ENCODE measurements at places on chromosomes 3 and 15.
A peak's percentile ranks its signal among the peaks of the same experiment; 100 is the strongest.

GRCh38 chr3:57825116-57825515 lies 69.0 kb downstream of the SLMAP start:
- DNase-seq, result no peak

GRCh38 chr3:18440066-18440722 lies 15.1 kb upstream of the SATB1 start:
- DNase-seq, result no peak

GRCh38 chr3:6781092-6781491 lies 79.8 kb upstream of the GRM7 start:
- no peak for DNase-seq

DNA sequence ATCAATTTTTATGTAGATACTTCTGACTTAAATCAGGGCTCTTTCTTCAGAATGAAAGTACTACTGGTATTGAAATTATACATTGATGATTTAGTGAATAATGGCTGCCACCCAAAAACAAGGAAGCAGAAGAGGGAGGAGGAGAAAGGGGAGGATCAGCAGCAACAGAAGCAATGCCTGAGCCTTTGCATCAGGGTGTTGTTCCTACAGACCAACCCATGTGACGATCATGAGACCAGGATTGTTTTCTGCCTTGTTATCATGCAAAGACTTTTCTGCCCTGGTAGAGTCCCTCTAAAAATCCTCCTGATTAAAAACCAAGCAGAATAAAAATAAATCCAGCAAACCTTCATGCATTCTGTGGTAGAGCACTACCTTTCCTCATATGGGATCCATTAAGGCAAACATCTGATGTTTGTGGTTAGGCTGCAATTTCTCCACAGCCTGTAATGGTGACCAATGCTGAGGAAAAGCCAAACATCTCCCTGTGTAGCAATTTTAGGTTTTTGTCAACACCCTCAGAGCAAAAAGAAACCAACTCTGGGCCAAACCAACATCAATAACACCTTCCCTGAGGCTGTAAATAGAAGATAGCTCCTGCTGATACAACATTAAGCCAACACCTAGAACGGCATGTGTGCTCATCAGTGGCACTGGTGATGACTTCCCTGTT lies 191.7 kb downstream of the ATP8B4 start:
- no peak for DNase-seq

DNA sequence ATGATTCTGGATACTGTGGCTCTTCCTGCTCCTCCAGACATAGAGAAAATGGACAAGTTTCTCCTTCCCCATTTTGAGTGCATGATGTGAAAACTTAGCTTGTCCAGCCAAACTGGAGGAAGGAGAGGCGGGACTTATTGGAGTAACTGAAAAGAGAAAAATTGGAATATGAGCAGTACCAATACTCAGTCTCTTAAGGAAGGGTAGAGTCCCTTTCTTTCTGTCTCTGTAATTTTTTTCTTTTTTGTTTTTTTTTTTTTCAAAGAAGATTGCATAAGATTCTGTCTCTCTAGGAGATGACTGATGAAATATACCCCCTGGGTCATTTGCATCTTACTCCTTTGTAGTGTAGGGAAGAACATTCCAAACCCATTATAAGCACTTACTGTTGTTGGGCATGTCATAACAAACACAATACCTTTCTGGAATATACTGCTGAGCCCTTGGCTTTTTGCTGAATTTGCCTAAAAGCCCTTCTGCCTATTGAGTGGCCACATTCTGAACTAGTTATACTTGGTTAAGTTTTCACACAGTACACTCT lies 498.1 kb upstream of the TPRG1 start:
- peak; percentile 88 for DNase-seq

- DNase-seq, result no peak
Observed at GRCh38 chr15:40363611-40364010, 5.6 kb downstream of the DISP2 start.

- DNase-seq, result no peak
Observed at GRCh38 chr3:100090669-100091005, 23.7 kb downstream of the FILIP1L start.

DNA sequence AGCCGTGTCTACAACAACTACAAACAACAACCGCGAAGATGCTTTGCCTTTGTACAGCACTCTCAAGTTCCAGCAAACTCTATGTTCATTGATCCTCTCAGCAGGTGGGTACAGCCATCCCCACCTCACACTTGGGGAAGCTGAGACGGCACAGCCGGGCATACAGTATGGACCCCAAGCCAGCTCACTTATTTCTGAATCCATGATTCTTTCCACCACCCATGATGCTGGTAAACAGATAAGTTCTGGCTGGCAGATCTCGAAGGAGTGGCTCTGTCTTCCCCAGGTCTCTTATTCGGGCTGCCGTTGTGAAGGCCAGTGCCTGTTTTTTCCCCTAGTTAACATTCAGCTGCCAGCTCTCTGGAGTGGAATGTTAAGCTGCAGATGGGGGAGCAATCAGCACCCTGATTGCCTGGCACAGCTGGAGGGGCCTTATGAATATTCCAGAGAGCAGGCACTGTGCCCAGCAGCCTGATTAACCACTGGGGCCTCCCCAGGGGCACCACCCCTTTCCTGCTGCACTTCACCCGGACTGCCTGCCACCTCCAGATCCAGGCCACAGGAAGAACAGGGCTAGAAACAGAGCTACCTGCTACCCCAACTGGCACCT lies 73.2 kb downstream of the CORO2B start:
- DNase-seq, result peak; percentile 67

DNA sequence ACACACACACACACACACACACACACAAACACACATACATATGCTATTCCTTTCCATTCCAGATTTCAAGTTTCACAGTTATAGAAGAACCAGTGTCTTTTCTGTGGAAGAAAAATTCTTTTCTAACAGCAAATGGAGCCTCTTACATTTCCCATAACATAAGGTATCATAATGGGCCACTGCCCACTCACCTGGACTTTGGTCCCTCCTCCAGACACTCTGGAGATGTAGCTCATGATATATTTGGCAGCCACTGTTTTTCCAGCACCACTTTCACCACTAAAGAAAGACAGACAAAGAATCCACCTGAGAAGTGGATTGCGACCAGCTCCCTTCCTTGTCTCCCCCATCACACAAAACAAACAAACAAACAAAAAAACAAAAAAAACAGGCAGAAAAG lies 29.8 kb downstream of the LDHAL6B start:
- no peak for DNase-seq

DNA sequence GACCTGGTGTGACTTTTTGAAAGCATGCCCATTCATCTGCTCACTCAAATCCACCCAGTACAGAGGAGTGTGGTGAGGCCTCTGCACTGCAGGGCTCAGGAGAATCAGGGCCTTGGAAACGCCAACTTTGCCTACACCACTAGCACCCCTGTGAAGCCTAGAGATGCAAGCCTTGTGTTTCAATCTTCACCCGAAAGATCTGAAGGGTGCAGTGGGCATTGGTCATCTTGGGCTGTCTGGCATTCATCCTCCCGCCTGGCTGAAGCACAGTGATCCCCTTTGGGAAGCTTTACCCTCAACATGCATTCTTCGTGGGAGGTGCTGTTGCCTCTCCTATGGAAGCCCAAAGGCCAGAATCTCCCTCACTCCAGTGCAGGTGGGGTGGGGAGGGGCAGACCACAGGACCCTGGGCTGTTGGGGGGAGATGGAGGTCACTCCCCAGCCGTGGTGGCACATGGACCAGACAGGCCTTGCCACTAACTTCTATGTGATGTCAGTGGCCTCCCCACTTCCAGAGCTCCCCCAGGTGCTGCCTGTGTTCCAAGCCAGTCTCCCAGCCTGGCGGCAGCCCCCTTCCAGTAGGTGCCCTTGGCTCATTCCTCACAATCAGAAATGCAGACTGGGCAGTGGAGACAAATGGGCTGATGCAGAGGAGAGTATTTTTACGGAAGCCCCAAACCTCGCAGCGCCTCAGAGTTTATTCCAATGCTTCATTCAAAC lies 92.5 kb downstream of the ADAMTS17 start:
- no peak for DNase-seq

DNA sequence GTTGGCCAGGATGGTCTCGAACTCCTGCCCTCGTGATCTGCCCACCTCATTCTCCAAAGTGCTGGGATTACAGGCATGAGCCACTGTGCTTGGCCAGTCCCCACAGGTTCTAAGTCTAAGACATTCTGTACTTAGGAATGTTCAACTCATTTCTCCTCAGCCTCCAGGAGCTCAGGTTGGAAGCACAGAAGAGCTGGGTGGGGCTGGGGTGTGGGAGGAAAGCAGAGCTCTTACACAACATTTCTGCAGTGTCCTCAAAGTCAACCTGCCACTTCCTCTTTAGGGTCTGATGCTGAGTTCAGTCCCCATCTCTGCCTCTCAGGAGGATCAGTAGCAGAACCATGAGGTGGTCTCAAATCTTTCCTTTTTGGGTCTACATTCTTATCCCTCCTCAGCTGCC lies 75.5 kb downstream of the MRPL46 start:
- no peak for DNase-seq

DNA sequence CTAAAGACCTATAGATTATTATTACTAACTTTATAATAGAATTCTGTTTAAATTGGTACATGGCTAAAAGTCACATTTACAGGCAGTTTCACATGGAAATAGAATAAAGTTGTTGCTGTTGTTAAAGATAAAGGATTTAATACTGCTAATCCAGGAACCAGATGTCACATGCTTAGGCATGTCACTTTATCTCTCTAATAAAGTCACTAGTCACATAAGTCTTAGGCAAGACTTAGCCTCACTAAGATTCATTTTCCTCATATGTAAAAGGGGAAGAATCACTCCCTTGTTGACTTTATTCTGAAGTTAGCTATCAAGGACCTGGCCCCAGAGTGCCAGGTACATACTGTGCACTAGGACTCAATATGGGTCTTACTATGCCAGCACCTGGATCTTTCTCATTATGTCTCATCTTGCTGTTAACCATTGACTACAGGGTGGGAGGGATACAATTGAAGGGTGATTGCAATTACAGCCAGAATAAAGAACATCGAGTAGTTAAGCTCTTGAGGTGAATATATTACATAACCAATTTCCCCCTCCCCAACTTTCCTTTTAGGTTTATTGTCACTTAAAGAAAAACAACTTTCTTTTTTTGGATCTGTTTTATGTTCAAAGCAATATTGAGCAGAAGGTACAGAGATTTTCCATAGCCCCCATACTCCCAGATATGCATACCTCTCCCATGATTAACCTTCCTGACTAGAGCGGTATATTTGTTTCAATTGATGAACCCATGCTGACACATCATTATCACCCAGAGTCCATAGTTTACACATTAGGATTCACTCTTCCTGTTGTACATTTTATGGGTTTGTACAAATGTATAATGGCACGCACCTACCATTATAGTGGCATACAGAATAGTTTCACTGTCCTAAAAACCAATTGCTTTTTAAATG lies 36.6 kb downstream of the LNP1 start:
- DNase-seq, result peak; percentile 27

GRCh38 chr3:106049821-106050220 lies 181.0 kb upstream of the CBLB start:
- DNase-seq, result no peak

DNA sequence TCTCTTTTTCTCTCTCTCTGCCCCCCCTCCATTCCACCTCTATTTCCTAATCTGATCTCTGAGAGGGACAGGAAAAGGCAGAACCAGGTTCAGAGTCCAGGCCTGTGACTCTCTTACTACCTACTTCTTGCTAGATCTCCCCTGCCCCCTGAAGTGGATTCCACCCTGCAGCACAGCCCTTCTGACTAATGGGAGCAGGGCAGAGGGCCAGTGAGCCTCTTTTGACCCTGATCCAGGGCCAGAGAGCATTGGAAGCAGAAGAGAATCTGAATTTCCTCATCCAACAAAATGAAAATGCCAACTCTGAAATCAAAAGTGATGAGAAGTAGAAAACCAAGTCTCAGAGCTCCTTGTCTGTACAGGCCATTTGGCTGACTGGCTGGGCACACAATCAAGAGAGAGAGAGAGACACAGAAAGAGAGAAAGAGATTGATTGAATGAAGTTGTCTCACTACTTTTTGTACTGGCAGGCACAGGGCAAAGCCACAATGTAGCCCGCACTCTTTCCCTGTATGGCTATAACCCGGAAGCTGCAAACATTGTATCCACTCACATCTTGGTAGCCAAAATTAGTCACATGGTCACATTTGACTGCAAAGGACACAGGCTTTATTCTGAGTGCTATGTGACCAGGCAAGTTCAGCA lies 31.6 kb upstream of the GLCE start:
- peak; percentile 20 for DNase-seq

GRCh38 chr3:139310474-139310933 lies 33.3 kb upstream of the MRPS22 start:
- peak; percentile 82 for DNase-seq

DNA sequence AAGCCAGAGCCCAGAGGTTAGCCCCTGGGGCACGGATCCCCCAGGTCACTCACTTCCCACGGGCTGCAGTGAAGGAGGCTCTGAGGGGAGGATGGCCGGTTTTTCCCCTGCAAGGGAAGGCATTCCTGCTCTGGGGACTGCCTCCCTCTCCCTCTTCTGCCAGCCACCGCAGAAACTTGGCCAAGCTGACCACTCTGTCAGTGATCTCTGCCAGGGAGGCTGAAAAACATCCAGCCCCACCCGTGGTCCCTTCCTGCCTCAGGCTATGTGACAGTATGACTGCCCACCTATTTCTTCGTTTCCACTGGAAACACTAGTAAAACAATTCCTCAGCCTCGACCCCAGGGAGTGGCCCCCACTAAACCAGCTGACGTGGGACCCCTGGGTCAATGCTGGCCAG lies 14.6 kb upstream of the FANCD2 start:
- DNase-seq, result no peak

GRCh38 chr15:53978253-53978906 lies at the start of gene UNC13C:
Gene UNC13C (plus strand): TSS chr15:53978441. CDS start chr15:54012904, 34,463 bp downstream.
- peak; percentile 41 for DNase-seq

DNA sequence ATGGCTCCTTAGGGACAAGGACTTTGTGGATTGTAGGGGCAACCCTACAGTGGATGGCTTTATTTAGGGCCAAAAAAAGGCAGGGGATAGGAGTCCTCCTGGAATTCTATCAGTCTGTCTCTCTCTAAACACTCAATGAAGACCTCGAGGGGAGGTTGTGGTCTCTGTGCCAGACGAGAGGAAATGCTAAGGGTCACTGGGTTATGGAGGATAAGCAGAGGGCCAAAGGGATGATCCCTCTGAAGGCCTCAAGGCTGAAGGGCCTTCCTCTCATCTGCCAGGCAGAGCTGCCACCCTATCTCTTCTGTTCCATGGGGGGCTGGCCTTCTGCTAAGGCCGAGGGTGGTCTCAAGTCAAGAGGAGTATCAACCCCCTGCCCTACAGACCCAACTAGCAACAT lies 27.0 kb downstream of the PLXNB1 start:
- DNase-seq, result no peak

- DNase-seq, result no peak
Observed at GRCh38 chr3:174812172-174812862, 46.8 kb upstream of the NAALADL2 start.

- DNase-seq, result peak; percentile 37
Observed at GRCh38 chr15:82979726-82980125, 6.3 kb upstream of the RAMAC start.

GRCh38 chr3:142282503-142282902 lies 57.1 kb upstream of the GK5 start:
- no peak for DNase-seq

- no peak for DNase-seq
Observed at GRCh38 chr3:169613053-169613803, 50.3 kb downstream of the MECOM start.

- peak; percentile 84 for DNase-seq
Observed at GRCh38 chr3:59502806-59503205, 453.0 kb upstream of the CFAP20DC start.

All from kidney tubule cell (primary cell).